ENCODE measurements at places on chromosomes 12 and 14. TPM values are rescaled to one million over a fixed set of nuclear protein-coding genes. Genes with fewer than 3 reads are reported as not detected.

Gene ANO4
- not detected for total RNA-seq

Gene SERPINA12
- total RNA-seq = not detected

- no peak for DNase-seq
These were observed 94.0 kb downstream of the TSPAN9 start for GRCh38 chr12:3171195-3171591.

DNA sequence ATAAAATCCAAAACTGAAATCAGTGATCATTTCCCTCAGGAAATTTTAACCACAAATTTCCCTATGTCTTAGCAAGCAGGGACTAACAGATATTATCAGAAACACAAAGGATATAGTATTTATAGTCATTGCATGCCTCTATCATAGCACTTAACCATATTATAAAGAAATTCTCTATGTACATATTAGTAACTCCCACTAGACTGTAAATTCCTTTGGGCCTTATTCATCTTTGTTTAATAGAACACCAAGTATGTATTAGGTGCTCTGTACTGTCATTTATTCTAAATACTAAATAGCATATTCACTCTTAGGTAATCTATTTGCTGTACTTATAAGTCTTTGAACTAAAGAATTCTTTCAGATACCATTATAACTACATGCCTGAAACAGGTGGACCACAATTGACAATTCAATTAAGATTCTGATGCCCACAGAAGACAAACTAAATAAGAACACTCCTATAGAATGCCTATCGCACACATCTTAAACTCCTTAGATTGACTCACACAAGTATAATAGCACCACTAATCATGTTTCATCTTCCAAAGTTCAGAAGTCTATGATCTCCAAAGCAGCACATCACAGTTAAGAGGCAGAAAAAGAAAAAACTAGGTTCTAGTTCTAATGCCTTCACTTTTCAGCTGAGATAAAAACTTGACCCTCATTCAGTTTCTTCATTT lies 134.1 kb downstream of the FSCB start:
- DNase-seq = no peak

DNA sequence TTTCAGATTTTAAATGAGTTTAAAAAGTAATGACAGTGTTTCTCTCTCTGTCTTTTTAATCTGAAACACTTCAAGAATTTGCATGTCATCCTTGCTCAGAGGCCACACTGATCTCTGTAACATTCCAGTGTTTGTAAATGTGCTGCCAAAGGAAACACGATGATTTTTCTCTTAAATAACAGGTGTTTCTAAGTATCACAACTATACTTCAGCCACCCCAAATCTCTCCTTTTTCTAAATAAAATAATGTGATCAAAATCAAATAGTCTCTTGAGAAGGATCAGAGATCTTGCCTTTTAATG lies 3.3 kb upstream of the GALC start:
- DNase-seq = no peak
